Colonic mucosa (tissue), 4 donors: ENCODE measurements at places on chromosomes 2 and 18. TPM values are rescaled to one million over a fixed set of nuclear protein-coding genes. Genes with fewer than 3 reads are reported as not detected.

Gene OR6B2
- not detected for total RNA-seq

Gene CRACDL
- 22.3 TPM for total RNA-seq

Gene DSC2
- 141 TPM for total RNA-seq

Gene TMSB10
- total RNA-seq, result 3,150 TPM

Gene SCLY
- 10.2 TPM for total RNA-seq

Gene DUSP2
- total RNA-seq, result 1.6 TPM

Gene ODC1
- total RNA-seq, result 107 TPM

Gene APCDD1
- total RNA-seq, result 10.7 TPM

Gene EMILIN1
- 20.2 TPM for total RNA-seq

Gene GALNT5
- 52.4 TPM for total RNA-seq

Gene CD28
- total RNA-seq, result 1.5 TPM

Gene CYRIA
- total RNA-seq, result 3.8 TPM
